ENCODE measurements at places on chromosomes 4 and X.

GRCh38 chr4:113785781-113786180 lies 24.2 kb upstream of the CAMK2D start:
- DNase-seq, result no peak

- DNase-seq, result no peak
Measured at GRCh38 chr4:25022766-25023165, 8.0 kb downstream of the LGI2 start.

GRCh38 chr4:73597594-73597993 lies 22.6 kb downstream of the RASSF6 start:
- no peak for DNase-seq

- no peak for DNase-seq
Measured at GRCh38 chr4:124641715-124642381, 70.7 kb downstream of the ANKRD50 start.

Data from activated CD4-positive, alpha-beta T cell treated with anti-CD3 and anti-CD28 coated beads, Interleukin-2, amount 50 U/mL, for 4 hours (primary cell).